HS-5 (cell line): ENCODE measurements at places on chromosomes 12 and 14.

- peak; percentile 19 for DNase-seq
Measured at GRCh38 chr12:90854136-90854689, 100.8 kb downstream of the CCER1 start.

GRCh38 chr12:124053851-124054250 lies 80.8 kb downstream of the ZNF664 start:
- no peak for DNase-seq

GRCh38 chr12:89059721-89060541 lies 292.4 kb downstream of the DUSP6 start:
- DNase-seq = no peak

GRCh38 chr12:52132754-52133161 lies 53.3 kb downstream of the SMIM41 start:
- no peak for DNase-seq

- peak; percentile 44 for DNase-seq
Measured at GRCh38 chr12:11581179-11581755, 68.2 kb upstream of the ETV6 start.

DNA sequence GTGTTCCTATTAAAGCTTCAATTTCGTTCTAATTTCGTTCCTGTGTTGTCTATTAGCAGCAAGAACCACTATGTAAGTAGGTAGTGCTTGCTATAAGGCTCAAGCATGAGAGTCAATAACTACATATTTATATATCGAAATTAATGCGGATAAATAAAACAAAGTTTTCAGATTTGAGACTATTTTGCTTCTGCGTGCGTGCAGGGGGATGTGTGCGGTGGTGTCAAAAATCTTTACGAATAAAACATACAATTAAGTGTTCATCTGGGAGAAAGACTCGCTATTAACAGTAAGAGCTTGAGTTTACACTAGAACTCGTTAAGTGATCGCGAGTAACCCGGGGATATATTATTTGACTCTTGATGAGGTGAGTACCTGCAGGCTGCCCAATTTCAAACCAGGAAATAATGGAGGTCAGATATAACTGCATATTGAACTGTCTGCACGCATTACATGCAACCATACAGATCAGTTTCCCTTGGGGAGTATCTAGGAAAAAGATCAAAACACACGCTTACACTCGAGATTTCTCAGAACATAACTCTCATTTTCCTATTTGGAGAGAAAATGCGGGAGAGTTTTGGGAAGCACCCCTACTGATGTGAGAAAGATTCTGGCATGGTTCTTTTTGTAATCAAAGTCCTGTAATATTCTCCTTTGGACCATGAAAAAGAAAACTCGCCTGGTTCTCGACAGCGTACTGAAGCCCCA lies 813 bp downstream of the TWF1 start:
- DNase-seq = no peak

GRCh38 chr12:131281016-131281415 lies 327.3 kb downstream of the ADGRD1 start:
- no peak for DNase-seq

GRCh38 chr14:60639674-60640073 lies 9.6 kb downstream of the SIX1 start:
- no peak for DNase-seq

DNA sequence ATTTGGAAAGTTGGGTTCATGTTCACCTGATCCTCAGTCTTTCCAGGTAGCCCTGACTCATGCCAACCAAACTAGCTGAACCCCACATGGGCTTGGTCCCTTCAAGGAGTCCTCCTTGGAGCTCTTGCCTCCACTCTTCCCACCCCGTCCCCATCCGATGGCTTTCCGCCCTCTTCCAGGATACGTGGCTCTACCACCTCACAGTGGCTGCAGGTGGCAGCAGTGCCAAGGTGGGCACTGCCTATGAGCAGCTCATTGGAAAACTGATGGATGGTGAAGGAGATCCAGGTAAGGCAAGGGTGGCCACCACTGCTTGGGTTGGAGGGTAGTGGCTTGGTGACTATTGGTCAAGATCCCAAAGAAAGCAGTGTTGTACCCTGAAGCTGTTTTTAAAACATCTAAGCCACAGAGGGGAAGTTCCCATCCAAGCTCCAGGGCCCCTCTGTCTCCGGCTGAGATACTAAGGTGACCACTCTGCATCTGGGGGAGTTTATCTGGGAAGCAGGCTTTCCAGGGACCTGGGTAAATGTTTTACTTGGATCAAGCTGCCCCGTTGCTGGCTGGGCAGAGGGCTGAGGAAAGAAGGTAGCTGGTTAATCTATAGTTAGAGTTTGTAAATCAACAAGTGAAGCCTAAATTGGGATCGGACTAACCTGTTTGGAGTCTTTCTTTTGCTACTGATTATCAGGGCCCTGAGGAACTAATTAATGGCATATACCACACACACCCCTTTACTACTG lies 23.7 kb downstream of the PIGH start:
- DNase-seq = no peak

- no peak for DNase-seq
Measured at GRCh38 chr12:11596141-11596540, 53.3 kb upstream of the ETV6 start.

DNA sequence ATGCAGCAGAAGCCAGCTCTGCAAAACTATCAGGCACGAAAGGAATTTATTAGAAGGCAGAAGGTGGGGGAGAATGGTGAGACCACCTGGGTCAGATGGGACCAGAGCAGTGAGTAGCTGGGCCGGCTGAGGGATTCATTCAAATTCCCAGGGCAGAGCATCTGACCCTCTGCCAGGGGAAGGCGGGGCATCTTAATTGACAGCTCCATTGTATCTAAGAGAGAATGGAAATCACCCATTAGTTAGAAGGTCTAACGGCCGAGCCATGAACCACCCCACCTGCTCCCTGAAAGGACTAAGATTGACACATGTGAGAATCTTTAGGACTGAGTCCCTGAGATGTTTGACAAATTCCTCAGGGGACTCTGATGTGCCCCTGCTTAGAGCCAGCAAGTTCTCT lies 83.7 kb downstream of the PHETA1 start:
- DNase-seq = no peak

GRCh38 chr12:13028825-13029570 lies 15.2 kb upstream of the FAM234B start:
- no peak for DNase-seq

DNA sequence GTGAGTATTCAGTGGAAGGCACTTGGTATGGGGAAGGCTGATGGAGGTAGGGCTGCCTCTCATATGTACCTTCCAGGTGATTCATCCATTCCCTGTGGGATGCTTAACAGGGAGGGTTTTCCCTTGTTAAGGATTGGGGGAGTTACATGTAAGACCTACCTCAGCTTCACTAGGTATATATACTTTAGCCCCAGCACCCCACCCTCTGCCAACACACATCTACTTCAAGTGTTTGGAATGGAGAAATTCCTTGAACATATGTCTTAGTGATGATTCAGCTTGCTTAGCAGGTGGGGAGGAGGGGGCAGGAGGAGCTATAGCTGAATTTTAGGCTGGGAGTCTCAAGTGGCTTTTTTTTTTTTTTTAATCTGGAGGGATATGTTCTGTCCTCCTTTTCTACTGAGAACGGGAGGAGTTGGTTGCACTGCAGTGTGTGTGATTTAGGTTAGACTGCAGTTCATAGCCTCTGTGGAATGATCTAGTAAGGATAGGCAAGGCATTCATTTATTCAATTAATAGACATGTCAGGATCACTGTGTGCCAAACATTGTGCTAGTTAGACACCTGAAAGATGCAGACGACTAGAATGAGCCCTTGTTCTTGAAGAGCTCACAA lies 1.7 kb downstream of the PIP4K2C start:
- DNase-seq = no peak

GRCh38 chr12:9588749-9589148 lies 19.0 kb downstream of the KLRB1 start:
- no peak for DNase-seq

- no peak for DNase-seq
Measured at GRCh38 chr14:64465831-64466554, 694 bp downstream of the AKAP5 start.

DNA sequence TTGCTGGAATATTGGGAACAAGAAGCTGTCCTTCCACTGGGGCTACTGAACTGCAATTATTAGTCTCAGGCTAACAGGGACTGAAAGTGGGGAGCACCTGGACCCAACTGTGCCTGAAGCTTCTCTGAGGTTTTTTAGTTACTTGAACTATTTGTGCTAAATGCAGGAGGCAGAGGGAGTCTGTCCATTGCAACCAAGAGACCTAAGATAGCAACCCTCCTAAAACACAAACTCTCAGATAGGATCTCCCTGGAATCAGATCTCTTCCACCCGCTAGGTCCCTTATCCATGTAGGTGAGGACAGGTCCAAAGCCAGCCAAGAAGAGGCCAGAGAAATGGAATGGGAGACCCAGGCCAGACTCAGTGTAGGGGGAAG lies 58.1 kb downstream of the NCOR2 start:
- no peak for DNase-seq

DNA sequence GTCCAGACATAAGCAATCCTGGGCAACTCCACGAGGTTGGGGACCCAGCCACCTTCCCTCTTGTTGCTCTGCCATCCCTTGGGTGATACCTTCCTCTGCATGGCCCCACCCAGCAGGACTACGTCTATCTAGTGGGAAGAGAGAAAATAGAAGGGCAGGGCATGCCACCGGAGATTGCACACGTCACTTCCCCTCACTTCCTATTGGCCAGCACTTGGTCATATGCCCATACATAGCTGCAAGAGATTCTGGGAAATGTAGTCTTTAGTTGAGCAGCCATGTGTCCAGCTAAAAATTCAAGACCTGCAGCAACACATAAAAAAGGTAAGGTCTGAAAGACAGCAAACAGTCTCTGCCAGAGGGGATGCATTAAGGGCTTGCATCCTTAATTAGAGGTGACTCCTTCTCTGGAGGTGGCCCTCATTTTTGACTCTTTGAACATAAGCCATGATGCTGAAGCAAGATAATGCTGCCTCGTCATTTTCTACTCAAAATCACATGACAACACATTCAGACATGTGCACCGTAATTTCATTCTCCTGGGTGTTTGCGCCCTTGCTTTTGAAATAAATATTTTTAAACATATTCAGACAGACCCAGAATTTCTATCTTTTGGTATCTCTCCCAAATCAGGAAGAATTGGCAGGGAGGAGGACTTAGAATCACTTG lies 91.8 kb upstream of the PWP1 start:
- DNase-seq = no peak

DNA sequence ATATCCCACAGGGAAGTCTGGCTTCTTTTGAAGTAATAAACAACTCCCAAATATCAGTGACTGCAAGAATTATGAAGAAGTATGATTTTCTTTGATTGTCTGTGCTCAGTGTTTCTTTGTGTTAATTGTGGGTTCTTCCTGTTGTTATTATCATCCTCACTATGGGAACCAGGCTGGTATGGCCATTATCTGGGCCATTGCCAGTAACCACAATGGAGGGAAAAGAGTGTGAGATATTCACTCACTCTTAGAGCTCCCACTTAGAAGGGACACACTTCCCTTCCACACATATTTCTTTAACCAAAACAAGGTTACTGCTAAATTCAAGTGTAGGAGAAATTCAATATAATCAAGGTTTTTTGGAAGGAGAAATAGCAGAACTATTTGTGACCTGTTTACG lies 503.7 kb downstream of the SLC6A15 start:
- DNase-seq = no peak

DNA sequence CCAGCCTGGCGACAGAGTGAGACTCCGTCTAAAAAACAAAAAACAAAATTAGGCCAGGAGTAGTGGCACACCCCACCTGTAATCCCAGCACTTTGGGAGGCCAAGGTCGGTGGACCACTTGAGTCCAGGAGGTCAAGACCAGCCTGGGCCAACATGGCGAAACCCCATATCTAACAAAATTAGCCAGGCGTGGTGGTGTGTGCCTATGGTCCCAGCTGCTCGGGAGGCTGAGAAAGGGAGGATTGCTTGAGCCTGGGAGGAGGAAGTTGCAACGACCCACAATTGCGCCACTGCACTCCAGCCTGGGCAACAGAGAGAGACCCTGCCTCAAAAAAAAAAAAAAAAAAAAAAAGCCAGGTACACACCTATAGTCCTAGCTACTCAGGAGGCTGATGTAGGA lies 37.0 kb downstream of the KDM2B start:
- DNase-seq = no peak

DNA sequence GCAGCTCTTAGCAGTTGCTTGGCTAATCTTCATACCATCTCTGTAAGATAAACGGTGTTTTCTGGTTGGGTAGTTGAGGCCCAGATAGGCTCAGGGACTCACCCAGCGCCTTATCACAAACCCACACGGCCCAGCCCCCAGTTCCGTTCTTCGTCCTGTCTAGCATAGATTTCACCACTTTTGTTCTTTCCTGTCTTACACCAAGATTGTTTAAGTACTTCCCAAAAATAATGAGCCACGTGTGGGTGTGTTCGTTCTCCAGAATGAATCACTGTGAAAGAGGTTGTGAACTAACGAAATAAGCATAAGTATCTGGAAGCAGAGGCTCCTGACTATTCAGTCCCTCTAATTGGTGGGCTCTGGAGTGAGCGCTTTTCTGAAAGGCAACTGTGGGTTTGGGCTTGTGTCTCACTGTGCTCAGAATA lies 21.4 kb downstream of the ACVR1B start:
- DNase-seq = no peak

DNA sequence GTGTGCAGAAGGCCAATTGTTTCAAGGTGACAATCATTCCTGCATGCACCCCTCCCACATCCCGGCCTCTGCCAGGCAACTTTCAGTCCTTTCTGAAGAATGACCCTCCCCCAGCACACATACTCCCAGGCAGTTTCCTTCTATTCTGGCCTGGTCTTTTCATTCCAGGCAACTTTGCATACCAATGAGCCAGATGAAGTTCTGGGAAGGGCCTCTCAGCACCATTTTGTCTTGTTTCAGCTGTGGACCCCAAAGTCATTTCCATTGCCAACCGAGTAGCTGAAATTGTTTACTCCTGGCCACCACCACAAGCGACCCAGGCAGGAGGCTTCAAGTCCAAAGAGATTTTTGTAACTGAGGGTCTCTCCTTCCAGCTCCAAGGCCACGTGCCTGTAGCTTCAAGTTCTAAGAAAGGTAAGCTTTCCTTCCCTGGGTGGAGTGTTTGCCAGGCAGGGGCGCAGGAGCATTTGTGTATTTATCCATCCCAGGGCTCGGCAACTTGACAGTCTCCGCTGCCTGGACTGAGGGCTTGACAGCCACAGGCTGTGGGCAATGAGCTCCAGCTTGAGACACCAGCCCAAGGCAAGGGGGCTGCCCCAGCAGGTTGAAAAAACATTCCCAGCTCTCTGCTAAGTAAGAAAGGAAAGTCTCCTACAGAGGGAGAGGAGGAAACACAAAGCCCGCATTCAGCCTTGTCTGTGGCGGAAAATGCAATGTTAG lies 16.4 kb downstream of the BCL2L14 start:
- no peak for DNase-seq

DNA sequence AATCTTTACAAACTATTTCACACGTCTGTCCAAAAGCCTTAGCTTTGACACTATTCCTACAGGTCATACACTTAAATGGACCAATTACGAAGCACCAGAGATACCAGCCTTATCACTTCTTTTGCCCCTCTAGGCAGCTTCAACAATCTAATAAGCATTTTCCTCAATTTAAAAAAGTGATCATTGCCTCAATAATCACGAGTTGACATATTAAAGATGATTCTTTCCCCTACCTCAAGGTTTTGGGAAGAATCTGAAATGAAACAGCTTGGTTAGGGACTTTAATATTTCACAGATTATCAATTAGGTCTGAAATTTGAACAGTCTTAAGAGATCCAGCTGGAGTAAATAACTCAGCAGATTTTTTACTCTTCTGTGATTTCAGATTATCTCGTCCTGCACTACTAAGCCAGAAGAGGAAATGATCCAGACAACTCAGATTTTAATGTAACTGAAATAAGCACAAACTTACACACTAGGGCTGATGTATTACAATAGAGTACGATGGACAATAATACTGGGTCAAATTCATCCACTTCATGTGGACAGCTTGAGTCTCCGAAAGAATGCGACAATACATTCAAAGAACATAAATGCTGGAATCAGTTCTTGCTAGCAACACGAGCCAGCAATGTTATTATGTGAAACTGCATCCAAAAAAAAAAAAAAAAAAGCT lies 15.9 kb downstream of the UBE2N start:
- no peak for DNase-seq
